ENCODE measurements at places on chromosomes 6 and 20.

DNA sequence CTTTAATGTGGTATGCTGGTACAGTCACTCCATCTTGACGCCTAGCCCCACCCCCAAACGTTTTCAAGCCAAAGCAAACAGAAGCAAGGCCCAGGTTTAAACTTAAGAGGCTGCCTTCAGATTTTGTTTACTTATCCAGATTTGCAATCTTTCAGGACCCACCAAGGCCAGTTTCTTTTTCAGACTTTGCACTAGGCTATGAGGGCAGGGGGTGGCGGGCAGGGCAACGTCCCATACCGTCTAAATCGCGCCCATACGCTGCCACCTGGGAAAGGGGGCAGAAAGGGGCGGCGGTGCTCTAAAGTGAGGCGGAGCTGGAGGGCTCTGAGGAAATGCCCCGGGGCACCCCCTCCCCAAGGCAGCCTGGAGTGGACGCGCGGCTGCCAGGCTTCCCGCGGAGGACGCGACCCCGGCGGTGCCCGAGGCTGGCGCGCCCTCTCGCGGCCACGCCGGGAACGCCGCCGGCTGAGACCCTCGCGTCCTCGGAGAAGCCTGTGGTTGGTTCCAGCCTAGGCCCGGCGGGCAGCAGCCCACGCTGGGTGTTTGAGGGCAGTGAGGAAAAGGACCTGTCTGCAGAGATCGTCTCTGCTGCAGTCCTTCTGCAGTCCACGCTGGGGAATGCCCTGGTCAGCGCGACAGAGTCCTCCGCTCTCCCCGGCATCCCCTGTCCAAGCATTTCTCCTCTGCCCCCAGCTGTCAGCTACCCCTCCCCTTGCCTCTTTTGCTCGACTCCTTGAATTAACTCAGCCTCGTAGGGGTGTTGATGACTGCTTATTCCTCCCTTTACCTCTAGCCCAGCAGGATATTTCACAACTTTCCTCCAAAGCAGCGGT is 129.2 kb upstream of the PRND start:
- DNase-seq: peak; percentile 39

GRCh38 chr20:63940472-63941266 is 15.5 kb downstream of the UCKL1 start:
- no peak for DNase-seq

DNA sequence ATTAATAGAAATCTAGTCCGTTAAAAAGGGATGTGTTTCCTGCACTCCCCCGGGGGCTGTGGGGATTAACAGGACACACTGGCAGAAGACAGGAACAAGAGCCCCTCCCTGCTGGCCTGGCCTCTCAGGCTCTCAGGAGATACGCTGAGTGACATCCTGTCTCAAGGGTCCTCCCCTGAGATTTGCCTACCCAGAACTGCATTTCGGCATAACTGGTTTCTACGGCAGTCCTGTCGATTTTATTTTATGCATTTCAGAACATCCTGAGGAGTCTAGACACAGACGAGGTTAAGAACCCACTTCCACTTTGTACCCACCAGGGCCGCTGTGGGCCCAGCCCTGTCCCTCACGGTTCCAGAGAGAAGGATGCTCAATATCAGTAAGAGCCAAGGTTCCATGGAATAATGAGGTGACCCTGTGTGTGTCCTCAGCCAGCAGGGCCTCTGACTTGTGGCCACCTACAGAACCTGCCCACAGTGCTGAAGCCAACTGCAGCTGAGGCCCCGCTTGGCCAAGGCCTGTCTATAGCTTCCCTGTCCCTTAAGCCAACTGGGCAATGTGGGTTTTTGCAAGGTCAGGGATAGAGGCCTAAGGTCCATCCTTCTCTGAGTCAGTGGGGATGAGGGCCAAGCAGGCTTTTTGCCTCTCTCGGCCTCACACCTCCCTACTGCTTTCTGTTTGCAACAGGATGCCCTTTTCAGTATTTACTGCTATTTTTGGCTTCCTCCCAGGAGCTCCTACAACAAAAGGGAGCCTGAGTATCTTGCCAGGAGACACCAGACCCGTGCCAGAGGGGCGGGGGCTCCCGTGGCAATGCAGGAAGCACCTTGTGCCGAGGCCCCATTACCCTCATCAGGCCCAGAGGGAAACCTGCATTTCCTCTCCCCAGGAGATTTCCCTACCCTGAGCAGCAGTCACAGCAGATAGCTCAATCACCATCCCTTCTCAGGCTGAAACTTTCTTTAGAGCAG is 14.7 kb downstream of the UQCC2 start:
- peak; percentile 13 for DNase-seq

DNA sequence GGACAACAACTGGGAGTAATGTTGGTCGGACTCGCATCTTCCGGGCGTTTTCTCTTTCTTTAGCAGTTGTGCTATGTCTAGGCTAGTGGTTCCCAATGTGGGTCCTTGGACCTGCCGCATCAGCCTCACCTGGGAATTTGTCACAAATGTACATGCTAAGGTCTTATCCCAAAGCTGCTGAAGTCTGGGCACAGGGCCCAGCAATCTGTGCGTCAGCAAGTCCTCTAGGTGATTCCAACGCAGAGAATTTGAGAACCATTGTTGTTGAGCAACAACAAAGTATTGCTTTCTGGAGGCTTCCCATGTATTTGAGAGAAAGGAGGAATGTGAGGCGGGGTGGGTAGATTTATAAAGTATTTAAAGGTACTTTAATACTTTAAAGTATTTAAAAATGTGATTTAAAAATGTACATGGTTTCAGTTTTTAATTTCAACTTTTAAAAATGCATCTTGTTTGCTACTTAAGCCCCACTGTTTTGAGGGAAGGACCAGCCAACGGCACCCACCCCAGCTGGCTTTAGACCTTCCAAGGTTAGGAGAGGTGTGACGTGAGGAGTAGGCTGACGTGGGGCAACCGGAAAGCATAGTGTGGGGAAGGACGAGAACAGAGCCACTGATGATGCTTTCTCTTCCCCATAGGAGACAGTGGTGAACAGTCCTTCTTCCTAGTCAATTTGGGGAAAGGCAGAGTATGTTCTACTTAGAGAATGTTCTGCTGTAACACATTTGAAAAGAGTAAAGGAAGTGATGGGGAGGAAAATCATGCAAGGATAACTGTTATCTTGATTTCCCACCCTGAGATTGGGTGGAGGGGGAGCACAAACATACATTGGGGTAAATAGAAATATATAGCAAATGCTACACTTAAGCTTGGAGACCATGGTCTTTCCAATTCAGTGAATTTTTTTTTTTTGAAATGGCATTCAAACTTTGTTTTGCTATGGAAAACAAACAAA is 4.3 kb downstream of the UST start:
- DNase-seq: no peak

- DNase-seq: no peak
These were observed 102.1 kb upstream of the STMND1 start for GRCh38 chr6:16999491-17000436.

- no peak for DNase-seq
These were observed 41.8 kb downstream of the C6orf58 start for GRCh38 chr6:127618729-127619128.

Measured in activated T-helper 1 cell treated with anti-CD3 and anti-CD28 coated beads, Interleukin-12 subunit alpha, Interleukin-12 subunit beta, Interleukin-2, Interleukin-4 antibody, amounts not matched to agents 30 ng/mL and 10 ng/mL and 1 ng/mL, durations not matched to agents 14 hours and 24 hours and 36 hours (primary cell).